ENCODE measurements at places on chromosomes 2 and 18.

DNA sequence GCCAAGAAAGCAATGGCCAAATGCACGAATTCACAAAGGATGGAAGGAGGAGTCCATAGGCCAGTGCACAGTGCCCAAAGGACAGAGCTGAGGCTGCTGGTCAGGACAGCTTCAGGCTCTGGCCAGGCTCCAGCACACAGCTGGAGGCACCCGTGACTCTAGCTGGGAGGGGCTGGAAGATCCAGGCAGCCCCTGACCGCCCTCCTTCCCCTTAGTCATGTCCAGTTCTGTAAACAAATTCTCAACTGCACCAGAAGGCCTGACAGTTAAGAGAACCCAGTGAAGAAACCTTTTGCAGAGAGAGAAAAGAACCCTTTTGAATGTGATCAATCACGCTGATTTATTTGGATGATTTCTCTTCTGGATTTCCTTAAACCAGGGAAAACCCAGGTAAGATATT, 7.7 kb upstream of the YWHAQ start:
- no peak for DNase-seq

GRCh38 chr2:3469486-3469885, 49.8 kb downstream of the ADI1 start:
- no peak for DNase-seq

DNA sequence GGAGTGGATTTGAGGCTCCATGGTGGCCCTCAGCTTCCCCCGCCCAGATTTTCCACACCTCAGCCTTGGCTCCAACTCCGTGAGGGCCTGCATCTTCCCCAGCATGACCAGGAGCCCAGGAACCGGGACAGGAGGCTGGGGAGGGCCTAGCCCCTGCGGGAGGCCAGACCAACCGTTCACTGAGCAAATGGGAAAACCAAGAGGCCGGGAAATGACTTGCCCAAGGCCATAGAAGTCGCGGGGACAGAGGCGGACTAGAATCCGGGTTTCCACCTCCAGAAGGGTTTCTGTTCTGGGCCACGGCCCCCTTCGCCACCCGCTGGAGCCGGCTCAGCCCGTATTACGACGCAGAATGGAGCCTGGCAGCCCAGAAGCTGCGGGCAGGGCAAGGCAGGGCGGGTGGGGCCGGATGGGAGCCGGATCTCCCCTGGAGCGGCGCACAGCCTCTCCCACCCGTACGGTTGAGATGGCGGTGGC, 7.9 kb upstream of the CRYBA2 start:
- no peak for DNase-seq

- no peak for DNase-seq
Measured at GRCh38 chr18:36655074-36655473, 173.7 kb downstream of the TPGS2 start.

Data from cortex of kidney (tissue), 1 donor.